ENCODE measurements at places on chromosomes 12 and 14. TPM values are rescaled to one million over a fixed set of nuclear protein-coding genes. Genes with fewer than 3 reads are reported as not detected.

- no peak for DNase-seq
Measured at GRCh38 chr12:10941916-10942607, 3.0 kb upstream of the TAS2R14 start.

GRCh38 chr12:40258371-40258770 is 33.6 kb downstream of the LRRK2 start:
- no peak for DNase-seq

- no peak for DNase-seq
Measured at GRCh38 chr12:520119-520518, 60.4 kb downstream of the B4GALNT3 start.

DNA sequence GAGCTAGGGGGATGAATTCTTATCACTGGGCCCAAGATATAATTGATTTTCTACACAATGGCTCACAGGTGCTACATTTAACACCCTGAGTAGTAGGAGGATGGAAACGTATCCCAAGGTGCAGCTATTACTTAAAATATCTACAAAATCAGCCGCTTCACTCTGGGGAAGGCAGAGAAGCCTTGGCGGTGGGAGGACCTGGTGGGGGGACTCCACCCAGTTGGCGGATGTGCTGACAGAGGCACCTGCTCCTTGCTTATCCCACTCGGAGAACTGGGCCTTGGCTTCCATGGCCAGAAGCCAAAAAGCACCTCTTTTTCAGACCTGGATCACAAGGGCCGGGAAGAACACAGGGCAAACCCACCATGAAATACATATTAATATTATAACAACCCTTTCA is 106.3 kb downstream of the OTX2 start:
- DNase-seq, result no peak

DNA sequence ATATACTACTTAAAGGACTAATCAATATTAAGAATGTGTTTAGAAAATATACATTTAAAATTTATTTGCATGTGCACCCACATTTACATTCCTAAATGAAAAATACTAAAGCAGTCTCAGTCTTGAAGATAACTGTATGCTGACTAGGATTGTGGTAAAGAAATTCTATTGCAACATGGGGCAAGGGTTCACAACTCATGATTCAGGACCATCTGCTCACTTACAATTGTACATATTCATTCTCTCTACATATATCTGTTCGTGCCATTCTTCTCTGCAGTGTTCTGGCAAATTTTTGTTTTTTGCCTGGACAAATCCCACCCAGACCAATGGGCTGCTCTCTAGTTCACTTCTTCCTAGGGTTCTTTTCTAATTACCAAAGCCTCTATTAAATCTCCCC is 417.2 kb upstream of the NOVA1 start:
- no peak for DNase-seq

GRCh38 chr14:104587641-104588040 is 8.1 kb downstream of the C14orf180 start:
- no peak for DNase-seq

GRCh38 chr12:46533723-46534122 is 161.2 kb upstream of the SLC38A2 start:
- no peak for DNase-seq

Gene FAIM2
- total RNA-seq, result 0.10 TPM

Data from OCI-LY7 (cell line).